Left forelimb (tissue), 1 donor: ENCODE measurements at places on chromosomes 4 and X.

DNA sequence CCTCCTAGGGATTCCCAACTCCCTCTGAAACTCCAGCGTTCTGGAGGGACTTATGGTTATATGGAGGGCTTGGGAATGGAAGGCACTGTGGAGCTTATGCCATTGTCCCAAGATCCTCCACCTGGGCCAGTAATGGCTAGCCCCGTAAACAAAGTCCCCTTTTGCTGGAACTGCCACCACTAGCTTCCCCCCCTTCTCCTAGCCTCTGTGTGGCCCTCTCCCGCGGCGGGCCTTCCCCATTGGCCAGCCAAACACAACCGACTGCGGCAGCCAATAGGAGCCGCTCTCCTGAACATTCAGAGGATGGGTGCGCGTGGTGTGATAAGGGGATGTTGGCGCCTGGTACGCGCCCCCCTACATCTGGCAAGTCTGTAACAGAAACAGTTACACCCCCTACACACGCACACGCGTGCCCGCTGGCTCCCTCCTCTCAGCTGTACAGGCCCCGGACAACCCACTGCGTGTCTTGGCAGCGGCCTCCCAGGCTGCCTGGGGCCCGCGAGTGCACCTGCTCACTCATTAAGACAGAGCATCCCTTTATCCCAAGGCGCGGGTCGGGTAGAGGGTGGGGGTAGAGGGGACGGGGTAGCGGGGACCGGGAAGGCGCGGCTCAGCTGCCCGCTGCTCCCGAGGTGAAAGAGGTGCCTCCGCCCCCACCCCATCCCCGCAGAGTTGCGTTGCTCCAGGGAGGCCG, 863 bp upstream of the RAB33A start:
- DNase-seq: no peak

DNA sequence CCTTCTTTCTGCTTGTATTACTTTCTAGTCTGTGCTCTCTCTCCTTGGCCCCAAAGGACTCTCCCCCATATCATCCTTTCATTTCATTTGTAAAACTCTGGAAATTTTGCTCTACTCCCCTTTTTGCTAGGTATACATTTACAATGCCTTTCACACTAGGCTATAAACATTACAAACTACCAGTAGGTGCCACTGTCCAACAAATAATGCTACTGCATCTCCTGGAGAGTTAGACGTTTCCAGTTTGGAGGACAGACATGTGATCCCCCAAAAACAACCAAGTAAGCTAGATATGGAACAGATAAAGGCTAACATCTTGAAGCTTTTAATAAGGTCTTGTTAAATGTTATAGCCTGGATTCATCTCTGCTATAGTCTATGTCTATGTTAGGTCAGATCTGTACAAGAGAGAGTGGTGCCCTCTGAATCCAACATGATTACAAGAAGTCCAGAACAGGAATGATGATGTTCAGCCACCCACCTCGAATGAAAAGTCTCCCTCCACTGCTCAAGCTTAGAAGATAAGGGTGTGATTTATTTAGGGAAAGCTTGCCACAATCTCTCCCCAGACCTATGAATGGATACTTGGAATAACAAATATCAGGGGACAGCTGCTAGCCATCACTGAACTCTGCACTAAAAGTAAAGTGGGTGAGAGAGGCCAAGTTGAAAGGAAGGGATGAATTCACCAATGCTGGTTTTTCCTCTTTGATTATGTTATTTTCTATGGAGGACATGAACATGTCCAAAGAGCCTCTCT, 14.3 kb downstream of the CBR4 start:
- DNase-seq: no peak

GRCh38 chr4:107935246-107935645, 3.9 kb downstream of the CYP2U1 start:
- no peak for DNase-seq

DNA sequence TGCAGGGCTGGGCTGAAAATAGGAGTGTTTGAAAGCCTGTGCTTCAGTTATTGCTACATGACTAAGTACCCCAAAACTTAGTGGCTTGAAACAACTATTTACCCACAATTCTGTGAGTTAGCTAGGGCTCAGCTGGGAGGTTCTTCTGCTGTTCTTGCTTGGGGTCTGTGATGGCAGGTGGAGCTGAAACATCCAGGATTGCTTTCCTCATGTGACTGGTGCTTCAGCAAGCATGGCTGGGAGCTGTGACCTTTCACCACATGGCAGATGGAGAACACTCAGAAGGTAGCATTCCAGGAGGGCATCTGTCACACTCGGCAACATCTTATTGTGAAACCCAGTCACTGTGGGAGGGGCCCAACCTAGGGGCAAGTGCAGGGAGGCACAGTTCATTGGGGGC, 57.0 kb upstream of the TBC1D14 start:
- DNase-seq: no peak

GRCh38 chrX:153441981-153442380, 3.9 kb downstream of the TREX2 start:
- DNase-seq: no peak
